Stimulated activated CD8-positive, alpha-beta memory T cell treated with anti-CD3 and anti-CD28 coated beads, Interleukin-7, amount 100 ng/mL, for 48 hours (primary cell): ENCODE measurements at places on chromosomes 6 and 20.

- DNase-seq, result no peak
These were observed 66.6 kb upstream of the CCN6 start for GRCh38 chr6:111987295-111987694.

GRCh38 chr6:43021270-43022047, at the start of gene RRP36:
Gene RRP36, plus strand, starts transcription at chr6:43021623. Its CDS starts 32 bp downstream, at chr6:43021655.
- peak; percentile 50 for DNase-seq

- no peak for DNase-seq
These were observed 59.8 kb upstream of the NHSL1 start for GRCh38 chr6:138559143-138559542.

- DNase-seq, result no peak
These were observed 23.0 kb upstream of the AKAP7 start for GRCh38 chr6:131112249-131112648.

GRCh38 chr20:39025883-39026282, 63.7 kb downstream of the DHX35 start:
- peak; percentile 17 for DNase-seq
